GM13976 (cell line): ENCODE measurements at places on chromosomes 4 and X.

DNA sequence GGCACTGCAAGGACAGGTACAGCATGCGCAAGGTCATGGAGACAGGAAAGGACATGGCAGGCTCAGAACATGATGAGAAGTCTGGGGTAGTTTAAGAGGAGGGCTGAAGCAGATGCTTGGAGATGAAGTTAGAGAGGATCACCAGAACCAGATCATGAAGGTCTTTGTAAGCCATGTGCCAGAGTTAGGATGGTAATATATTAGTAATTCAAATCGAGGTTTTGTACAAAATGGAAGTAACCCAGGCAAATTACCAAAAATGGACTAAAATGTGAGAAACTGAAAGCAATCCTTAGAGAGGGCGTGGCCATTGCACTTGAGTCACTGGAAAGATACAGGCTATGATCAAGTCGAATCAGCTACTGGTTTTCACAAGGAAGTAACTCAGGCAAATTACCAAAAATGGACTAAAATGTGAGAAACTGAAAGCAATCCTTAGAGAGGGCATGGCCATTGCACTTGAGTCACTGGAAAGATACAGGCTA is 13.5 kb downstream of the RXFP1 start:
- no peak for DNase-seq

GRCh38 chr4:40480291-40480690 is 145.2 kb downstream of the CHRNA9 start:
- no peak for DNase-seq

GRCh38 chr4:47519239-47519883 is 34.3 kb downstream of the ATP10D start:
- DNase-seq = peak; percentile 52

GRCh38 chr4:78645853-78646757 is 94.5 kb downstream of the ANXA3 start:
- DNase-seq = no peak
